ENCODE measurements at places on chromosomes 2 and 18.
A peak's percentile ranks its signal among the peaks of the same experiment; 100 is the strongest.

DNA sequence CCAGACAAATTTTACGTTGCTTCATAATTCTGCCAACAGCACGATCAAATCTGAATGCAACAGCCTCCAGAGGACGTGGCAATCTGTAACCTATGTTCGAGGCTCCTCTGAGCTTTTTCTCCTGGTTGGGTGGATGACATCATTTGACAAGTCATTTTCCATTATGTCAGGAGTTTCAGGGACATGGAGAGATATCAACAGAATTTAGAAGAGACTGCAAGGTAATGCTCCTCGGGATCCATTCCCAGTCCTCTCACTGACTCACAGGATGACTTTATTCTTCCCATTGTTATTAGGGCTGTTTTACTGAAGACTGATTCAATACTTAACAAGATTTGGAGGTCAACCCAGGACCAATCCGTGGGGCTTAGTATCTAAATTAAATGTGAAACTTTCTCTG lies 72.5 kb upstream of the RNF152 start:
- DNase-seq, result no peak

DNA sequence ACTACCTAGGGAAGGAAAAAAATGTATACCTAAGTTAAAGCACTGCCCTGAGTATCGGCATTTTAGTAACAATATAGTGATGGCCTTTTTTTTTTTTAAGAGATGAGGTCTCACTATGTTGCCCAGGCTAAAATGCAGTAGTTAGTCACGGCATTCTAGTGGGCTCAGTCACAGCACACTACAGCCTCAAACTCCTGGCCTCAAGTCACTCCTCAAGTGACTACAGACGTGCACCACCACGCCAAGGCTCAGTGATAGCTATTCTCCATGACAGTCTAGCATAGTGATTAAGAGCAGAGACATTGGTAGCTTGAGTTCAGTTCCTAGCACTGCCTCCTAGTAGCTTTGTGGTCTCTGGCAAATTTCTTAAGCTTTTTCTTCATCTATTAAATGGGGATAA lies 27.6 kb downstream of the UBXN2A start:
- no peak for DNase-seq

GRCh38 chr2:86485103-86485502 lies 43.9 kb downstream of the KDM3A start:
- no peak for DNase-seq

DNA sequence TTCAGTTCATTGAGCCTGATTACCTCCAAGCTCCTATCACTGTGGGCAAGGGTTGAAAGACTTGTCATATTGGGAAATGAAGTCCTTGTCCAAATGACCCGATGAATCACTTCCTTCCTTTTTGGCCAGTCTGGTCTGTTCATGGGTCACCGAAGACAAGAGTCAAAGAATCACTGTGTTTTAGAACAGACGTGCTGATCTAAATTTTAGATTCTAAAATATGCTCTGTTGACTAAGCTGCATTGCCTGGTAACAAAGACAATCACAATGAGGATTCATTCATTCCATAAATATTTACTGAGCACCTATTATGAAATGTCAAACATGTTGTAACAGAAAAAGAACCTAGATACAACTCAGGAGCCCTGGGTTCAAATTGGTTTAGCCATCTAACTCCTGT lies 99.4 kb upstream of the RND3 start:
- DNase-seq, result no peak

- no peak for DNase-seq
Measured at GRCh38 chr2:63003351-63003750, 47.3 kb upstream of the OTX1 start.

DNA sequence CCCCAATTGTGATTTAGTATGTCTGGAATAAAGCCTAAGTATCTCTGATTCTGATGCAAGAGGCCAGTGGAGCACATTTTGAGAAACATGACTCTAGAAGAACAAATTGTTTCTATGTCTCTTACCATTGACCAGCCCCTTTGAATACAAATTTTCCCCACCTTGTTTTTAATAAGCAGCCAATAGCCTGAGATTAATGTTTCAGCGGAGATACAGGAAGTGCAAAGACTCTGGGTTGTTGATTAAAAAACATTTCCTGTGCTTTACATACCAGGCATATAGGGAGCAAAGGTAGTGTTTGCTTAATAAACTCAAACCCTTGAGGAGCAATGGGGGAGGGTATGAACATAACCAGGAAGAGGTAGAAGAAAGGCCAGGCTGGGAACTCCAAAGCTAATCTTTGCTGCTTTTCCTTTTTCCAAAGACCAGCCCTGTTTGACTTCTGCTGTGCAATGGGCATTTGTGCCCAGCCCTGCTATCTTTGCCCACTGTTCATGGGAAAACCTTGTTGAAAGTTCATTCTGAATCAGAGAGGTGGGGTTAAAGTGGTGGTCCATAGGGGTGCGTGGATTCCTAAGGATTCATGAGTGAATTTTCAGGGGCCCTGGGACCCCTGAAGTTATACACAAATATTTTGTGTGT lies 29.3 kb downstream of the UPP2 start:
- no peak for DNase-seq

DNA sequence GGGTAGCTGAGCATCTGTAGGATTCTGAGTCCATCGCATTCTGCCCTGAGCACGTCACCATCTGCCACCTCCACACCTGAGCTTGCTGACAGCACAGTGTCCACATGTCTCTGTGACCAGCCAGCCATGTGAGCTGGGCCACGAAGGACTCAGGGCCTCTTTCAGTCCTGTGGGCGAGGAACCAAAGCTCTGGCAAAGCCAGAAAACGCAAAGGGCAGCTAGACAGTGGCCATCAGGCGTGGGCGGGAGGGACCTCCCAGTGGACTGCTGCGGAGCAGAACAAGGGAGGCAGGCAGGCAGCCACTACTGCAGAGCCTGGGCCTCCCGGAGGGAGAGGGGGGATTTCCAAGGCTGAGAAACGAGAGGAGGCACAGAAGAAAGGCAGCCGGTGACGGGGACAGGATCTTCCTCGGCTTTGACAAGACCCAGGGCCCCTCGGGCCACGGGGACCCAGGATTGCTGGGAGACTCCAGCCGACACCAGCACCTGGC lies 274.6 kb upstream of the SALL3 start:
- DNase-seq, result no peak

- peak; percentile 20 for DNase-seq
Measured at GRCh38 chr2:133977405-133977804, 276.5 kb upstream of the MGAT5 start.

DNA sequence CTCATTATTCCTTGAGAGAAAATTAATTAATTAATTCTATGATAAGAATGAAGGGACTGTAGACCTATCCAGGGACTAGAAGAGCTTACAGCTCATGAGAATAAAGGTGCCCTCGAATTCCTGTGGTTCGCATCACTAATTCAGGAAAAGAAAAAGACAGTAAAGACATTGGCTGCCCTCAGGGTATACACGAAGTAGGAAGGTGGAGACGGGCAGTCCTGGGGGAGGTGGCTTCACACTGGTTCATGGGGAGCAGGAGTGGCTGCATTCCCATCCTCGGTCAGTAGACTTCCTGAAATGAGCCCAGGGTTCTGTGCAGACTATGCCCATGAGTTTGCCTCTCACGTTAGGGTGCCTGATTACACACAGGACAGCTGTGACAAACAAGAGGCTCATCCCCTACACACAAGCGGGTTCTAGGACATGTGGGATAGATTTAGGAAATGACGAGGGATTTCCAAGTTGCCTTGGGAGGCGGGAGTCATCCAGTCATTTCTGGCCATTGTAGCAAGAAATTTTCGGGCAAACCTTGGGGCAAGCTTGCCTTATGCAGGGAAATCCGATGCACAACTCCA lies 282.2 kb downstream of the CYP26B1 start:
- no peak for DNase-seq

GRCh38 chr18:41096504-41096903 lies 858.5 kb upstream of the PIK3C3 start:
- DNase-seq, result no peak

- DNase-seq, result no peak
Measured at GRCh38 chr2:147464737-147465357, 380.0 kb upstream of the ACVR2A start.

GRCh38 chr2:126890136-126890510 lies 8.6 kb upstream of the TEX51 start:
- DNase-seq, result peak; percentile 37

GRCh38 chr2:56784046-56784445 lies 600.3 kb downstream of the CCDC85A start:
- peak; percentile 47 for DNase-seq

- DNase-seq, result no peak
Measured at GRCh38 chr2:206512999-206513398, 69.7 kb downstream of the ADAM23 start.

DNA sequence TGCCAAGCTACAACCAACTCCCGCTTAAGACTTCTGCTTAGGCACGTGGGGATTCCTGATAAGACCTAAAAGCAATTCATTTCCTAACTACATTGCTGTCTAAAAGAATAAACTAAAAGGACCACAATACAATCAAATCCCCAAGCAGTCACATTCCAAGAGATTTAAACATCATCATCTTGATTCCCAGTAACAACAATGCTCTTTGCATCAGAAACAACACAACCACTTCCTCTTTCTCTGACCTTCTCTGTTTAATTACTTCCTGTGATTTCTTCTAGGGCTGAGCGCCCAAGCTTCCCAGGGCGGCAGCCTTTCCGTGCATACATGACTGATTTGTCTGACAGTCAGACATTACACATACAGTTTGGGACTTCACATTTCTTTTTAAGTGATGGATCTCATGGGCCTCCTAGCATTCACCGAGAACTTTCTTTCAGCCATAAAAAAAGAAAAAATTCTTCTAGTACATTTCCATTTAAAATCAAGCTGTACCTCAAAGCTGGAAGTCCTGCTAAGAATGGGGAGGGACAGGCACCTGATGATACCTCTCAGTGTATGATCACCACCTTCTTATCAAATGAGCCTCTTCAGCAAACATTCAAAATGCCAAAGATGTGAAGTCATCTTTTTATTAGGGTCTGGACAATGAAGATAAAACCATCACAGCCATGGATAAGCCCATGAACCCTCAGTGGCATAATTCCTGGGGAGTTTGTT lies 11.5 kb downstream of the SPRED2 start:
- peak; percentile 54 for DNase-seq

GRCh38 chr2:64394153-64394552 lies 59.8 kb upstream of the LGALSL start:
- DNase-seq, result no peak

DNA sequence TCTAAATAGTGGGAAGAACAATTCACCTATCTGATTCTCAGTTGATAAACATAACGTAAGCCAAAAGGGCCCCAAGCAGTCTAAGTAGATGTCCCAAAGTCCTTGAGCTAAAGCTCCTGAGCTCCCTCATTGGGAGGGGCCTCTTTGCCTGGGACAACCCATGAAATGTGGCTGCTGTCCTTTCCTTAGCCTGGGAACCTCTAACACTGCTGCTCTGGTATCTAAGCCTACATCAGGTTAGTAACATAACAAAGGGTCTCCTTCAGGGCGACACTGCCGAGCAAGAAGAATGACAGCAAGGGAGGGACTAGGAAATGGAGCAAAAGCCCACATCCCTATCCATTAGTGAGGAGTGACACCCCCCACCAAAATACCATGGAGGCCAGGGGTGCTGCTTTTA lies 98.3 kb downstream of the MAPRE2 start:
- peak; percentile 54 for DNase-seq

GRCh38 chr18:54787616-54788015 lies 40.7 kb upstream of the RAB27B start:
- no peak for DNase-seq

- no peak for DNase-seq
Measured at GRCh38 chr2:187862715-187863114, 308.5 kb upstream of the TFPI start.

DNA sequence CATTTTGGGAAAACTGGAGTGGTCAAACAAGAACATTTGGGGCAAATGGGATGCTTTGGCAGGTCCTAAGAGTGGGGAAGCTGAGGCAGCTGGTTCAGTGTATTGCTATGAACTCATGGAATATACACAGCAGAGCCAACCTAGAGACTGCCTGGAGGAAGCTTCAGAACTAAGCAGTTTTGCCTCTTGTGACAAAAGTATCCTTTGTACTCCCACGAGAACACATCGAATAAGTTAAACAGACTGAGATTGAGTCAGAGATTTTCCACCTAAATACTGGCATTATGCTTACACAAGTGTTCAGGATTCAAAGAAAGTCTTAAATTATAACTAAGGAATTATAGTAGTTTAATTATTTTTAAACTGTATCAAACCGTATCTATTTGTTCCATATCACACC lies 5.2 kb upstream of the ARMC9 start:
- no peak for DNase-seq

- peak; percentile 84 for DNase-seq
Measured at GRCh38 chr2:64524604-64525316, 632 bp downstream of the AFTPH start.
